ENCODE measurements at places on chromosomes 11 and 22.

GRCh38 chr11:8361206-8361605, 97.5 kb upstream of the LMO1 start:
- DNase-seq = no peak

DNA sequence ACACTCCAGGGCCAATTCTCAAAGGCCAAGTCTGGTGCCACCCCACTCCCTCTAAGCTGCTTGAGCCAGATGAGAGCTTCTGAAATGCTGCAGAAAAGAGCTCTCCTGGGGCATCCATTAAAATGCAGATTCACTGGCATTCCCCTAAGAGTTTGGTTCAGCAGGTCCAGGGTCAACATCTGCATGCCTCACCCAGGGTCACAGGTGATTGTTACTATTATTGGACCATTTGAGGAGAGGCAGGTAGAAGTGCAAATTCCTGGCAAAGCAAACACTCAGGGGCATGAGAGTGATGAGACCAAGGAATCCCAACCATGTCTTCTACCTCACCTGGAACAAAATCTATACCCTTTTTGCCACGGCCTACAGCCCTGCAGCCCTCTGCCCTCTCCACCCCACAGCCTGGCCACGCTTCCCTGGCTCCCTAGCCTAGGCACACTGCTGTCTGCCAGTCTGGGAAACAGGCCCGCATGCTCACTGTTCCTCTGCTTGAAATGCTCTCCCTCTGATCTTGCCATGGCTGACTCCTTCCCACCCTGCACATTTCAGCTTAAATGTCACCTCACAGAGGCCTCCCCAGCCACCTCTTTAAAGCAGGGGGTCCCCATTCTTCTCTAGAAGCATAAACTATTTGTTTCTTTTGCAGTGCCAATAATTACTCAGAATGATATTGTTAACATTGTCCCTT, 4.4 kb upstream of the P2RX6 start:
- DNase-seq = no peak

DNA sequence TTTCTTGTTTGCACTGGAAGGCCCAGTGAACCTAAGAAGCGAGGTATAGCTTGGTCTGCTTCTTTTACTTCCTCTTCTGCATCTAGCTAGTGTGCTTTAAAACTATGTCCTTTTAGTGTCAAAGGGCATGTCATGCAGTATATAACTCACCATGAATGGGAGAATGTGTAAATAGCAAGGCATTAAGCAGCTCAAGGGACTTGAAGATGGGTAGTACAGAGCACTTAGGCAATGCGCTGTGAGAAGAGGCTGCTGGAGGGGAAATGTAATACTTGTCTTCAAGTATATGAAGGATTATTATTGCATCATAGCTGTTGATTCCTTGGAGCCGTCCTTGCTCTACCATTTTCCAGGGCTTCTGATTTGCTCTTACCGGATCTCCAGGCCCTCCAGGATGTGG, 7.6 kb downstream of the MAML2 start:
- DNase-seq = no peak

- DNase-seq = no peak
Measured at GRCh38 chr22:38952281-38952993, 5.0 kb upstream of the APOBEC3A start.

GRCh38 chr11:69965821-69966582, 112.1 kb upstream of the ANO1 start:
- DNase-seq = no peak

DNA sequence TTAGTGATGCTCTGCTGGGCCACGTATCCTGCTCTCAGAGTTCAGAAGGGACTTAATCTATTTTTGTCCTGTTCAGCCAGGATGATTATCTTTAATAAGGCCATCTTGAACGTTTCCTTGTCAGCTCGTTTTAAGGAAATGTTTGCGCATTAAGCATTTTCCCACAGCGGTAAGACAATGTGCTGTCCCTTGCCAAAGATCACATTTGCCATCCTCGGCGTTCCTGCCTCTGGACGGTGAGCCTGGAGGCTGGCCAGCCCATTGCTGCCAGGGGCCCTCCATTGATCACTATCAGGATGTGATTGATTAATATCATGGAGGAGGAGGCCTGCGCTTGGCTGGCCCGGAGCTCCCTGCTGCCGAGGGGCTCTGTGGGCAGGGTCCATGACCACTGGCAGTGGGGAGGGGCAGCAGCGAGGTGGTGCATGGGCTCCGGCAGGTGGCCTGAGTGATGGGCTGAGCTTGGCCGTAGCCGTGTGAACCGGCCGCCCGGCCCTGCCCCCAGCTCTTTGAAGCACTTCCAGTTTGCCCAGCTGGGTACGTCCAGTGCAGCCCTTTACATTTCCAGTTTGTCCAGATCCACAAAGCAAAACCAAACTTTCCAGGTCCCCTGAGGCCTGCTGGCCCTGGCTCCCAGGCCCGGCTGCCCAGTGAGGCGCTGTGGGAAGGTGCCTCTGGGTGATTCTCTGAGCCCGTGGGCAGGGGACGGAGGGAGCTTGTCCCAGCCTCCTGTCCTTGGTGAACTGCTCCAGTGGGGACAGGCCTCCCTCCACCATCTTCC, 49.5 kb upstream of the SMIM38 start:
- no peak for DNase-seq

DNA sequence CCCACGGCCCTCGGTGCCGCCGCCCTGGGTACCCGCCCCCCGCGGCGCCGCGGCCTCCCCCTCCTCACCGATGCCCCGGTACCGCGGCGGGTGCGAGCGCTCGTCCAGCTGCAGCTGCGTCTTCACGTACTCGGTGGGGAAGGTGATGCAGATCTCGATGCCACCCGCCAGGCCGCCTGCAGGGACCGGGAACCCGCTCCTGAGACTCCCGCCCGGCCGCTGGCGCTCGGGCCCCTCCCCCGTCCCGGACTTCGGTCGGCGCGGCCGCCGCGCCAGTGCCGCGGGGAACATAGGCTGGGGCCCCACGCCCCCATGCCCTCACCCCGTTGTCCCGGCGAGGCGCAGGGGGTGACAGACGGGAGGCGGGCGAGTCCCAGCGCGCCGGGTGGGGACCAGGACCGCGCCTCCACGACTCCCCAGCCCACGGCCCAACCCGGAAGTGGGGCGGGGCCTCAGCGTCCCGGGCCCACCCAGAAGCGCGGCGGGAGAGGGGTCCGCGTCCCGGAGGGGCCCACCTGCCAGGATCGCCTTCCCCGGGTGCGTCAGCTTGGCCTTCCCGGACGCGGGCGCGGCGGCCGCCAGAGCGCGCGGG, 375 bp downstream of the SLC25A1 start:
- DNase-seq = peak; percentile 27

GRCh38 chr11:62980133-62980760, 4.5 kb downstream of the SLC22A6 start:
- DNase-seq = no peak

- DNase-seq = no peak
Measured at GRCh38 chr11:8102296-8102915, 21.4 kb downstream of the TUB start.

DNA sequence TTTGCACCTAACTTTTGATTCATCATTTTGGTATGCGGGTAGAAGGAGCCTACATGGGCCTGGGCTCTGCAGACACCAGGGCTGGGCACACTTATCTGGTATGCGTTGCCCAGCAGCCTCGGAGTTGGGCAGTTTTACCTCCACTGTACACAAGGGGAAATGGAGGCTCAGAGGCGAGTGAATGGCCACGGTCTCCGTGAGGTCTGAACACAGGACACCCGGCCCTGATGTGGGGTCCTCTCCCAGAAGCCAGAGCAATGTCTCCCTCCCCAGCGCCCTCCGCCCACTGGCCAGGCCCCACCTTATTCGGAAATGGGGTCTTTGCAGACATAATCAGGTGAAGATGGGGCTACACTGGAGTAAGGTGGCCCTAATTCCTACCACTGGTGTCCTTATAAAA, 43.7 kb downstream of the OSBPL5 start:
- no peak for DNase-seq

DNA sequence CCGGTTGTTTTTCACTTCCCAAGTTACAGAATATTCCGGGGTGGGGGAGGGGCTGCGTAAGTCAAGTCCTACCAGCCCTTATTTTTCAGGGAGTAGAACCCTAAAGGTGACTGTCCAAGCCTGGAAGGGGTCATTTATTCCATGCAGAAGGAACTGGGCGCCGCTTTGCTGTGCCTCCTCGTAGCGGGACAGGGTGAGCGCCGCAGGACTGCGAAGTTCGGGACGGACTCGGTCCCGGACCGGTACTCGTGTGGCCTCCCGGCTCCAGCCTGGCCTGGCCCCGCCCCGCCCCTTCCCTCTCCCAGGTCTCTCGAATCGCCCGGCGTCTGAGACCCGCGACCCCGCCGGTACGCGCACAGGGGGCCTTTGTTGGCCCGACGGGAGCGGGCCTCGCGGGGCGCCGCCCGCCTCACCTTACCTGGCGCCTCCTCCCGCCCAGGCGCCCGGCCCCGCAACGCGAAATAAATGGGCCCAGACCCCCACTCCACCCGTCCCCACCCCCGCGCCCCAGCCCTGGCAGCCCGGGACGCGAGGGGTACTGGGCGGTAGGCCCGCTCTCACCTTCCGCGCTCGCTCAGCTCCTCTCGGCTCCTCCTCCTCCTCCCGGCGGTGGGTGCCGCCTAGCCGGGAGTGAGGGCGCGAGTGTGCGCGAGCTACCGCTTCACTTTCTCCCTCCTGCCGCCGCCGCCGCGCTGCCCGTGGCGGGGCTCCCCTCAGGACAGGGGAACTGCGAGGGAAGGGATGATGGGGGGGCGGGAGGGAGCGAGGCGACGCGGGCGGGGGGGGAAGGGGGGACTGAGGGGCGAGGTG, 698 bp downstream of the PAK1 start:
- DNase-seq = peak; percentile 22

DNA sequence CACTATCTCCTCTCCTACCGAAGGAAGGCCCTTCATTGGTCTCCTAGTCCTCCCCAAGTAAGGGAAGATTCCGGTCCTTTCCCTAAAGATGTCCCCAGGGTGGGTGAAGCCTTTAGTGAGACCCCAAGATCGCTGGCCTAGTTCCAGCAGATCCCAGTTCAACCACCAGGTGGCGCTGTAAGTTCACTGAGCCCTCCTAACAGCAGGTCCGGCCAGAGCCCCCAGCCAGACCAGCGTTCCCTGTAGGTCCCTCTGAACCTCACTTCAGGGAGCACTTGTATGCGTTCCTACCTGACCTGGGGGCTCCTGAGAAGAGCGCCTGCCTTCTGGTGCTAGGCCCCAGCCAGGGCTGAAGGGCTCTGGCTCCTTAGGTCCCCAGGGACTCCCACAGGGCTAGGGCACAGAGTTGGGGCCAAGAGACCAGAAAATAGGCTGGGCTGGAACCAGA, 38.1 kb downstream of the LMO1 start:
- DNase-seq = peak; percentile 59

- DNase-seq = no peak
Measured at GRCh38 chr22:17764036-17764435, 10.2 kb downstream of the BID start.

DNA sequence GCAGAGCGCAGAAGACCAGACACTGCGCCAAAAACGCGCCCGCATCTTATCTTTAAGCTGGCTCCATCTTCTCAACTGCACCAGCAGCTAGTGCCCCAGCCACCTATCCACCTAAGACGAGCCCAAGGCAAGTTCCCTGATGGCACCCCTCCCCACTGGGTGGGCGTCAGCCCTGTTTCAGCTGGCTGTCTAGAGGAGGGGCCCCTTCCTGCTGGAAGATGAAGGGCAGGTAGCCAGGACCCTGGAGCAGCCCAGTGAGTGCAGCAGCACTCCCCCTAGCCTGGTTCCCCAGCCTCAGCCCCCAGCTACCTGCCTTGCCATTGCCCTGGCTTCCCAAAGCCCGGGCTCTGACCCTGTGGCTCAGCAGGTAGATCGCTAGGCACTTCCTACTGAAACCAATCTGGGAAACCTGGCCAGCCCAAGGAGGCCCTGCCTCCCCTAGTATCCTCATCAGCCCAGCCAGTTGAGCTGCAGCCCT, 28.3 kb downstream of the ARVCF start:
- DNase-seq = no peak

DNA sequence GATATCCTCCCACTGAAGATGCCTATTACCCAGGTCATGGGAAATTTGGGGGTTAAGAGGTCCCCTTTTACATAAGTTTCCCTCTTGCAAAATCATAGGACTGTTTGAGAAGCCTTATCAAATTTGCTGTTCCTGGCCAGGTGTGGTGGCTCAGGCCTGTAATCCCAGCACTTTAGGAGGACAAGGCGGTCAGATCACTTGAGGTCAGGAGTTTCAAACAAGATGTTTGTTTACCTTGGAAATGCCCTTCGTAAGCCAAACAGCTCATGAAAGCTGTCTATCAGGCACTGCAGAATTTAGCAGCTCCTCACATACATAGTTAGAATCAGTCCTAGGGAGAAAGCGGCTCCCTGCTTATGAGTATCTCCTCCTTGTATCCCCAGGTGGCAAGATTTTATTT, 4.9 kb upstream of the EI24 start:
- DNase-seq = no peak

GRCh38 chr11:43687120-43687791, 6.7 kb downstream of the HSD17B12 start:
- no peak for DNase-seq

- DNase-seq = no peak
Measured at GRCh38 chr22:43275545-43276317, 67.4 kb downstream of the SCUBE1 start.

Measured in stimulated activated CD8-positive, alpha-beta memory T cell treated with anti-CD3 and anti-CD28 coated beads, Interleukin-12 subunit alpha, Interleukin-12 subunit beta, amount 100 ng/mL, for 1 hour (primary cell).